ENCODE measurements at places on chromosomes 2 and 18.

DNA sequence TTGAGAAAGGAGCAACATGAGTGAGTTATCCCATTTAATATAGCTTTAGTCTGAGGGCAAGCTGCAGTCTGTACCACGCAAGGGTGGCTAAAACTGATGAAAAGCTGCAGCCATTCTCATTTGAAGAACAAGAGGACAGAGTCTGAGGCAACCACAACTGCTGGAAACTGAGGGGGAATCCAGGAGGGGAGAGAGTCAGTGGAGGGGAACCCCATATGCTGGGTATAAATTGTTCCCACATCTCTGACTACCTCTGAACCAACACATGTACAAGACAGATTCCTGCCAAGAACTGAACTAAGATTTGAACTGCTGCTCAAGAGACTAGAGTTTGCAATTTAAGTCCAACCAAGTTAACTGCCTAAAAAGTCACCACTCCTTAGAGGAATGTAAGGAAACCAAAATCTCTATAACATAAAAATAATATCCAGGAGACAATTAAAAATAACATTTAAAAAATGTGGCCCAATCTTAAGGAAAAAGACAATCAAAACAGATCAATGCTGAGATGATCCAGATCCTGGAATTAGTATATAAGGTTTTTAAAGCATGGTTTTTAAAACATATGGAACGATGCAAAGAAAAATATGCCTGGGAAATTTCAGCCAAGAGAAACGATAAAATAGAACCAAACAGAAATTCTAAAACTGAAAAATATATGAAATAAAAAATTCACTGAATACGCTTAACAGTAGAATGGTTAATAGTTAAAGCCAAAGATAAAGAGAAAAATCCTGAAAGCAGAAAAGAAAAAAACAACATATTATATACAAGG is 11.2 kb downstream of the CWC22 start:
- no peak for DNase-seq

DNA sequence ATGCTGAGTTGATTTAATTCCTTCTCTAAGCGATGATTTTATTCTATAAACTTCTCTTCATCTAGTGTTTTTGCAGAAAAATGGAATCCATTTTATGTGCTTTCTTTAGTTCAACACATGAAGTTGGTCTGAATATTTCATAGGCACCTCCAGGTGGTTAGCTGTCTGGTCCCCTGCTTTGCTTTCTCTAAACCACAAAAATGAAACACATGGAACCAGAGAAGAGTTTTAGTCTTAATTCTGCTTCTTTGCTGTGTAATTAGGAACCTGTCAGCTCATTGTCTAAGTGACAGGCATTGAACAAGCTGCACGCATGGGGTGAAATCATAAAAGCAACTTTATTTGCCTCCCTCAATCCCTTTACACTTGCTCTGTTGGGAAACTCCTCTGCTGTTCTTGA is 150.4 kb downstream of the PIK3C3 start:
- no peak for DNase-seq

- DNase-seq: no peak
Observed at GRCh38 chr2:10175441-10175840, 52.9 kb downstream of the RRM2 start.

DNA sequence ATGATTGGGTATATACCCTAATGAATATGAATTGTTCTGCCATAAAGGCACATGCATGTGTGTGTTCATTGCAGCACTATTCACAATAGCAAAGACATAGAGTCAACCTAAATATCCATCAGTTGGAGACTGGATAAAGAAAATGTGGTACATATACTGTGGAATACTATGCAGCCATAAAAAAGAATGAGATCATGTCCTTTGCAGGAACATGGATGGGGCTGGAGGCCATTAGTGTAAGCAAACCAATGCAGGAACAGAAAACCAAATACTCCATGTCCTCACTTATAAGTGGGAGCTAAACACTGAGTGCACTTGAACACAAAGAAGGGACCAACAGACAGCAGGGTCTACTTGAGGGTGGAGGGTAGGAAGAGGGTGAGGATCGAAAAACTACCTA is 43.2 kb downstream of the TTC39C start:
- DNase-seq: no peak

- DNase-seq: no peak
Observed at GRCh38 chr2:123116595-123116994, 908.5 kb upstream of the CNTNAP5 start.

DNA sequence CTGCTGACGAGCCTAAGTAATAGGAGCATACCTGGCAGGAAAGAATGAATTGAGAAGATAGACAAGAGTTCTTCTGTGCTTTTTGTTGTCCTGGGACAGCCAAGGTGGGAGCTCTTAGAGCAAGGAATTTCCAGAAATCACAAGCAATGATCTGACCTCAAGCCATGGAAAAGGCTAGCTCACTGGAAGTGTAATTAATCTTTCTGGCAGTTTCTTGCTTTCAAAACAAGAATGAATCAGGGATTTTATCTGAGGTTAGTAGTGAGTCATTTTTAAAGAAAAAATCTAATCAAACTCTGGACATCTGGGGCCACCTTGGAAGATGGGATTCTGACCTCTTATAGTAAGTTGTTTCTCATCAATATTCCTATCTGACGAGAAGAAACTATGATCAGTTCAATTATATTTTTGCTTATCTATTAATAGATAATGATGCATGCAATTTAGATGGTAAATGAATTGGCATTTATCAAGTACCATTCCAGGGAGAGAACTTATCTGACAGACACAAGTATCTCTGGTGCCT is 98.0 kb downstream of the ADCYAP1 start:
- DNase-seq: peak; percentile 8

DNA sequence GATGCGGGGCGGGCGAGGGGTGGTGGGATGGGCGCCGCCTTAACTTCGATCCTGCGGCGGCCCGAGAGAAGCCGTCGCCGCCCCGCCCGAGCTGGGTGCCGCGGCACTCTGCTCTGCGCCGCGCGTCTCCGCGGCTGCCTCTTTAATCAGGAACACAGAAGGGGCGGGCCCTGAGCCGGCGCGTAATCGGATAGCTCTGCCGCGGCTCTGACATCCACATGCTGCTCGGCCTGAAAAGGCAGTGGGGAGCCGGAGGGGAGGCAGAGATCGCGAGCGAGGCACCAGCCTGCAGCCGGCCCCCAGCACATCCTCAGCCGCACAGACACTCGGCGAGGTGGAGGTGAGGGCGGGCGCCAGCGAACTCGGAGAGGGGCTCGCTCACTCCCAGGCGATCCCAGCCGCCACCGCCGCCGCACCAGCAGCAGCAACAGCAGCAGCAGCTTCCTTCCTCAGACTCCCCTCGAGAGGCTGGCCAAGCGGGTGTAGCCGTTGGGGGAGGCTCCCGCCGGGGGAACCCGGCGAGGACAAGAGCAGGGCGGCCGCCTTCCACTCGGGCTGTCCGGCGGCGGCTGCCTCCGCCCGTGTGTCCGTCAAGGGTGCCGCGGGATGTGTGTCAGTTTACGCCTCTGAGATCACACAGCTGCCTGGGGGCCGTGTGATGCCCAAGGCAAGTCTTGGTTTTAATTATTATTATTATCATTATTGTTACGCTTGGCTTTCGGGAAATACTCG is at the start of gene NRP2:
NRP2 (plus strand) TSS at position 263 of the 732 bp plus-strand sequence. CDS start 790 bp downstream, outside the sequence.
- DNase-seq: peak; percentile 79

DNA sequence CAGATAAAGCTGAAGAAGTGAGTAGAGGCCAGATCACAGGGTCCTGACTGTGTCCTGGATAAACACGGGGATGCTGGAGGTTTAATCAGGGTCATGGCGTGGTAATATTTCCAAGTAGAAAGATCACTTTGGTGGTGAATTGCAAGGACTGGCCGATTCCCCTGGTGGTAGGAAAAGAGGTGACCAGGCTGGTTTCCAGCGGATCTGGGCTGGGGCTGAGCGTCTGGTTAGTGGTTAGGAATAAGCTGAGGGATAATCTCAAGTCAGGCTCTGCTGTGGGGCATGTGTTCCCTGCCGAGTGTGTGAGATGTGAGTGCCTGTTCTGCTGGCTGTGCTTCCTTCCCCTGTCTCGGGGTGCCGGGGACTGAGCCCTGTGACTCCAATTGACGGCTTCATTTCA is 484.0 kb downstream of the TSN start:
- no peak for DNase-seq

DNA sequence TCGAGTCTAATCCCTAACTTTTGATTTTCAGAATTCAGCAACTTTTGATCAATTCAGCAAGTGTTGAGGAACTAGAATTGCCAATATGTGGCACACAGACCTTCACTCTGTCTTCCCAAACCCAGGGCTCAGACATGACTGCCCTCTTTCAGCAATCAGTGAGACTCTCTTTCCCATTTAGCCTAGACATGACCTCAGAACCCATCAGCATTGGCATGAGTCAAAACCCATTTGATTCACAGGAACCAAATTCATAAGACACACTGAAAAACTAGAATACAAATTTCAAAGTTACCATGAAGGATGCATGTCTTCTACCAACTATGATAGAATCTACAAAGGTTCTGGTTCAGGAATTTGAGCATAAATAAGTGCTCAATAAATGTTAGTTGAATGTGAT is 113.6 kb upstream of the MAP3K20 start:
- no peak for DNase-seq

- DNase-seq: no peak
Observed at GRCh38 chr2:119280680-119281079, 57.0 kb downstream of the STEAP3 start.

- DNase-seq: no peak
Observed at GRCh38 chr2:196389670-196390069, 218.3 kb upstream of the STK17B start.

DNA sequence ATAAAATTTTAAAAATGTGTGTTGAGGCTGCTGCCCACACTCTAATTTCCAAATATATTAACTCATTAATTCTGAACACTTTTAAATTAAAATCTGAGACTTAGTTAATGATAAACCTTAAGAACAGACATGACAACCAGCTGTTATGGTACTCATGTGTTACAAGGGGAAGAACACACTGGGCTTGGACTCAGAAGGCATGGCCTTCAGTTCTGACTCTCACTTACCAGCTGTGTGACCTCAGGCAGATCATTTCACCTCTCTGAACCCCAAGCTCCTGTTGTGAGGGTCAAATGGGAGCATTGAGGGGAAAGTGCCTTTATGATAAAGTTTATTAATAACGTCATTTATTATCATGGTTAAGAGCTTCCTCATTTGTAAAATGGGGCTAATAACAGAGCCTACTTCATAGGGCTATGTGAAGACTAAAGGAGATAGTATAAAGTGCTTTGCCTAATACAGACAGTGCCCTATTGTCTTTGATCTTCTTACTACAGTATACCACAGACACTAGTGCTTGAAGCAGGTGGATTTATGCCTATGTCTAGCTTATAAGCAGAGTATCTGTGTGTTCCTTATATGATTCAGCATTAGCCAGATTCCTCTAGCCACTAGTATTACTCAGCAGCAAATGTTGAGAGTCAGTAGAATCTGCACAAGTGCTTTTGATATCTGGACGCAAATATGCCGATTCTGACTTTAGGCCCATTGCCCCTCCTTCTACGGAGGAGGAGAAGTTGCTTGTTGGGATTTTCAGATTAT is 99.6 kb downstream of the SGPP2 start:
- peak; percentile 30 for DNase-seq

- DNase-seq: peak; percentile 34
Observed at GRCh38 chr2:144456680-144457079, 63.2 kb downstream of the ZEB2 start.

GRCh38 chr2:26526589-26526988 is 48.7 kb upstream of the OTOF start:
- no peak for DNase-seq

DNA sequence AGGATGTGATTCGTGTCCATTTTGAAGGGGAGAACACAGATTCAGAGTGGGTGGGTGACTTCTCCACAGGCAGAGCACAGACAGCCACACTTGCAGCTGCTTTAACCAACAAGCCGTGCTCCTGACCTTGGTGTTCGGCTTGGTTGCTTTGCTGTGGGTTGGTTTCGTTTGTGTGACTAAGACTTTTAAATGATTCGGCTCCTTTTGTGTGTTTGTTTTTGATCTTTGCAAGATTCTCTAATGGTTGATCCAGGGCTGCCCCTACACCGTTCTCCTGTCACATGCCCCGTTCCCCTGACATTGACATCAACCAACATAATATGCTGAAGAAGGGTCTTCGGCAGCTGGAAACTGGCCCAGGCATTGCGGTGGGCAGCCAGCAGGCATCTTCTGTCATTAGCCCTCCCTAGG is 95.9 kb upstream of the MBOAT2 start:
- DNase-seq: no peak

DNA sequence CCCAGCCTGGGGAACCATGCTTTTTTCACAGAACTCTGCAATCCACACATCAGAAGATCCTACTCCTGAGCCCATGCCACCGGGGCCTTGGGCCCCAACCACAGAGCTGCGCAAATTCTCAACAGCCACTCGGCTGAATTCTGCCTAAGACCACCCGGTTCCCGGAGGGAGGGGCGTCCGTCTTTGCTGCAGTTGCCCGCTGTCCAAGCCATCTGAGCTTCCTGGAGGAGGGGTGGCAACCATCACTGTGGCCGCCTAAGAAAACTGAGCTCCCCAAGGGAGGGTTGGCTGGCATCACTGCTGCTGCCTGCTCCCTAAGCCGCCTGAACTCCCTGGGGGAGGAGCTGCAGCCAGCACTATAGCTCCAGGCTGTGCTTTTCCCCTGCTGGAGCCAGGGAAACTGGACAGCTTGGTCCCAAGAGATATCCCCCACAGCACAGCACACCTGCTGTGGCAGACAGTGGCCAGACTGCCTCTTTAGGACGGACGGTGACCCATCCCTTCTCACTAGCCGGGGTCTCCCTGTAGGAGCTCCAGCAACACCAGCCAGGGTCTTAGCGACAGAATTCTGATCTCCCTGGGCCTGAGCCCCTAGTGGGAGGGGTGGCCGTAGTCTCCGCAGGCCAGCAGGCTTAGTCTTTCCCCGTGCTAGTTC is 1411.6 kb upstream of the CDH2 start:
- no peak for DNase-seq

GRCh38 chr2:26581266-26581990 is 59.7 kb downstream of the CIB4 start:
- DNase-seq: no peak

- no peak for DNase-seq
Observed at GRCh38 chr2:2146969-2147900, 183.8 kb downstream of the MYT1L start.

GRCh38 chr2:45973426-45973825 is 322.0 kb downstream of the PRKCE start:
- DNase-seq: no peak

DNA sequence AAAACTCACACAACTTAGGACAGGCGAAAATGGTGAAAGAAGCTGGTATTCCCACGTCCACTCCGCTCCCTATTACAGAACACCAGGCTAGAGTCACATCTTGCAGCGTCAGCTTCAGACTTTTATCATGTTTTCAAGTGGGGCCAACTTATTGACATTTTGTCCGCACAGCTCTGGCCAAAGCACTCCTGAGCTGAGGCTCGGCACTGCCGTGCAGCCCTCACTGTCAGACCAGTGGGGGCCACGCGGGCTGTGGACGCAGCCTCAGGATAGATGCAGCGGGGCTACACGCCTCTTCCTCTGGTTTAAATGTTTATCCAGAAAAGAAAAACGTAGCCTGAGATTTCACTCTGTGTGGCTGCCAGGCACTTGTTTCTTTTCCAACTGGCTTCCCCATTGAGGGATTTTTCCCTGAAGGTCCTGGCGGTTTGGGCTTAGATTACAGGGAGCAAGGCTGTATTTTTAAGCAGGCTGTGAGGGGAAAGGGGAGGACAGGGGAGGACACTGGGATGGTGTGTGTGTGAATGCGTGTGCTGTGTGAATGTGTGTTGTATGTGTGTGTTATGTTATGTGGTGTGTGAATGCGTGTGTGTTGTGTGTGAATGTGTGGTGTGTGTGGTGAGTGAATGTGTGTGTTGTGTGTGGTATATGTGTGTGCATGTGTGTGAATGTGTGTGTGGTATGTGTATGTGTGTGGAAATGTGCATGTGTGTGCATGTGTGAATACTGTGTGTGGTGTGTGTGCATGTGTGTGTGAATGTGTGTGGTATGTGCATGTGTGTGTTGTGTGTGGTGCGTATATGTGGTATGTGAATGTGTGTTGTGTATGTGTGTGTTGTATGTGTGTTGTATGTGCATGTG is 267.6 kb downstream of the DCDC2C start:
- no peak for DNase-seq

All from RKO (cell line).